ENCODE measurements at places on chromosomes 5 and 9.

GRCh38 chr5:1651971-1652872 is 128.5 kb upstream of the LPCAT1 start:
- no peak for DNase-seq

GRCh38 chr5:136793300-136793699 is 428.0 kb upstream of the TRPC7 start:
- DNase-seq, result no peak

GRCh38 chr5:118558871-118559270 is 429.5 kb downstream of the DTWD2 start:
- no peak for DNase-seq

DNA sequence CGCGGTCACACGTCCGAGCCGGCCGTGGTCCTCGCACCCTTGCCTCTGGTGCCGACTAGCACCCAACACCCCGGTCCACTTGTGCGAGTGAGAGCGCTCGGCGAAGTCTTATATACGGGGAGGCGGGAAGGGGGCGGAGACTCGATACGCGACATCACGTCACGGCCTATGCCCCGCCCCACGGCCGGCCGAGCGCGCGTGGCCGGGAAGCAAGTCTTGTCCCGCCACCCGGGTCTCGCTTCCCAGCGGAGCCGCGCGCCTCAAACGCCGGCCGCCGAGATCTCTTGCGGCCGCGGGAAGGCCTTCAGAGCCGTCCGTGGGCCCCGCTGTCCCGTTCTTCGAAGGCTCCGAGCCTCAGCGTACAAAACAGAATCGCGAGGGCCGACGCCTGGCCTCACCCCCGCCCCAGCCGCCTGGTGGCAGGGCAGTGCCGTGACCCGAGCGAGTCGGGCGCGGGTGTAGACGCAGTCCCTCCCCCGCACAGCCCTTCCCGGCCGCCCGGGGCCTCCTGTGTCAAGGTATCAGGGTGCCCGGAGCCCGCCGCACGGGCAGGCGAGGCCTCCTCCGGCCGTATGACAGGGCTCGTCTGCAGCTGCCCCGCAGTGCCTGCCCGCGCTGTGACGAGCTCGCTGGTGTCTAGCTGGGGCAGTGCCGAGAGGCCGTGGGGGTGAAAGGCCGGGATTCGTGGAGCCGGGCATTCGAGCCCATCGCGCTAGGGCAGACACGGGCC is at the start of gene PLK2:
TSS of gene PLK2 (minus strand) at position 85 of the 730 bp plus-strand sequence. CDS start 127 bp downstream, outside the sequence.
- peak; percentile 78 for DNase-seq

DNA sequence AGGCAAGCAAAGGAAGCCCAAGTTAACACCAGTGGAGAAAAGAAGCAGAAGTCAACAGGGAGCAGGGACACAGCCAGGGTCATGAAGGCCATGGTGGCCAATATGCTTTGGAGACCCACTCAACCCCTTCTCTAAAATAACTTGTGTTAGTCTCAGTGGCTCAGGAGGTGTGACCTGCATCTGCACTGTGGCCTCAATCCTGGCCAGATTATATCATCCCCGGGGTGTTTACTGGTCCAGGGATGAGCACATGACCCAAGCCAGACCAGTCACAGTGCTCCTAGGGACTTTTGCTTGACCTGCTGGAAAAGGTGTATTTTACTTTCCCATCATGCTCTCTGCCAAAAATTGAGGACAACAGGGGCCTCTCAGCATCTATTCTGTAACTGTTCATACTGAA is 105.2 kb downstream of the DPYSL3 start:
- no peak for DNase-seq

GRCh38 chr9:4077499-4078102 is 222.3 kb downstream of the GLIS3 start:
- peak; percentile 1 for DNase-seq

DNA sequence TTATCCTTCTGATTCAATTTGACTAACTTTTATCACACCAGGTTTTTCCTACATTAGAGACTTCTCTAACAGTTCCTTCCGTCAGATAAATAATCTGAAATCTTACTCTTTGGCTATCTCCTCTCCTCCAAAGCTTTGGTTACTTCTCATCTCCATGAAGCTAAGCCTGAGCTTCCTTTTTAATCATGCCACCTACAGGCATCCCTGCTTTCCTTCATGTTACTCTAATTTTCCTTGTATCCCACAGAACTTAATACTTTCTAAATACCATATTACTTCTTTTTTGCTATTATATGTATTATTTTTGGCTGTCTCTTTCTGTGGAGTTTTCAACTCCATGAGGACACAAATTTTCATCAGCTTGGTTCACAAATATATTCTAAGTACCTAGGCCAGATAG is 49.7 kb downstream of the C9 start:
- no peak for DNase-seq

- no peak for DNase-seq
Measured at GRCh38 chr5:31537851-31538250, 5.8 kb downstream of the C5orf22 start.

Data from activated naive CD4-positive, alpha-beta T cell (primary cell).